Panc1 (cell line): ENCODE measurements at places on chromosomes 1 and 21. TPM values are rescaled to one million over a fixed set of nuclear protein-coding genes. Genes with fewer than 3 reads are reported as not detected.

GRCh38 chr1:12548973-12549459 is 69.0 kb downstream of the DHRS3 start:
- no peak for DNase-seq

DNA sequence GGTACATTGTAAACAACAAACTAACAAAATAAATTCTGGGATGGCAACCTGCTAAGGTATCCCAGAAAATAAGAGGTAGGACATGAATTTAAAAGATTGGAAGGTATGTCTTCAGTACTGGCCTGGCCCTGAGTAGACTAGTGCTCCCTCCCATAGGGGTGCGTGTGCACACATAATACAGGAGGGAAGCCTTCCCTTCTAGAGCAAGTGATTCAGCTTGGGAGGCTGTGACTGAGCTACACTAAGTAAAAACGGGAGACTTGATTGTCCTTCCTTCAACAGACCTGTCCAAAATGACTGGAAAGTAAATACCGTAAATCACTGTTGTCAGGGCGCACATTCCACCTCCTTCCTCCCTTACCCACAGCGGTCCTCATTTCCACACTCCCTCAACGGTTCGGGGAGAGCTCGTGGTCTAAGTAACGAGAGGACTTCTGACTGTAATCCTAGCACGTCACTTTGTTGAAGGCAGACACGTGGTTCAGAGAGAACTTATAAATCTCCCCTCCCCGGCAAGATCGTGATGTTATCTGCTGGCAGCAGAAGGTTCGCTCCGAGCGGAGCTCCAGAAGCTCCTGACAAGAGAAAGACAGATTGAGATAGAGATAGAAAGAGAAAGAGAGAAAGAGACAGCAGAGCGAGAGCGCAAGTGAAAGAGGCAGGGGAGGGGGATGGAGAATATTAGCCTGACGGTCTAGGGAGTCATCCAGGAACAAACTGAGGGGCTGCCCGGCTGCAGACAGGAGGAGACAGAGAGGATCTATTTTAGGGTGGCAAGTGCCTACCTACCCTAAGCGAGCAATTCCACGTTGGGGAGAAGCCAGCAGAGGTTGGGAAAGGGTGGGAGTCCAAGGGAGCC is at the start of gene TGFB2:
TSS of gene TGFB2 (plus strand) at position 523 of the 859 bp plus-strand sequence. CDS start 1,366 bp downstream, outside the sequence.
- DNase-seq: peak; percentile 92

DNA sequence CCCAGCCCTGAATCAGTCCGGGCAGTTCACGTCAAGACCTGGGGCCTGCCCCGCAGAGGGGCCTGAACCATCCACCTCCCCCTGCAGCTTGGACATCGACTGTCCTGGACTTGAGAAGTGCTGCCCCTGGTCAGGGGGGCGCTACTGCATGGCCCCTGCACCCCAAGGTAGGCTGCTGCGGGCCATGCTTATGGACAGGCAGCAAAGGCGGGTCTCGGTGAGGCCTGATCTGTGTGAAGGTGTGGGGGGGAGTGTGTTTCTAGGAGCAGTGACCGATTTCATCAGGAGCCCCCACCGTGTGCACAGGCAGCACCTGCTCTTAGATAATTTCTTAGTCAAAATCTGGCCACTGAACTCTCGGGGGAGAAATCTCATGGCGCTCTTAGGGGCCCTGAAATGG is 13.0 kb downstream of the UMODL1 start:
- DNase-seq: no peak

Gene OR2M3
- not detected for total RNA-seq

Gene IARS2
- total RNA-seq: 106 TPM

GRCh38 chr21:27831816-27832569 is 865.1 kb upstream of the ADAMTS5 start:
- DNase-seq: no peak

DNA sequence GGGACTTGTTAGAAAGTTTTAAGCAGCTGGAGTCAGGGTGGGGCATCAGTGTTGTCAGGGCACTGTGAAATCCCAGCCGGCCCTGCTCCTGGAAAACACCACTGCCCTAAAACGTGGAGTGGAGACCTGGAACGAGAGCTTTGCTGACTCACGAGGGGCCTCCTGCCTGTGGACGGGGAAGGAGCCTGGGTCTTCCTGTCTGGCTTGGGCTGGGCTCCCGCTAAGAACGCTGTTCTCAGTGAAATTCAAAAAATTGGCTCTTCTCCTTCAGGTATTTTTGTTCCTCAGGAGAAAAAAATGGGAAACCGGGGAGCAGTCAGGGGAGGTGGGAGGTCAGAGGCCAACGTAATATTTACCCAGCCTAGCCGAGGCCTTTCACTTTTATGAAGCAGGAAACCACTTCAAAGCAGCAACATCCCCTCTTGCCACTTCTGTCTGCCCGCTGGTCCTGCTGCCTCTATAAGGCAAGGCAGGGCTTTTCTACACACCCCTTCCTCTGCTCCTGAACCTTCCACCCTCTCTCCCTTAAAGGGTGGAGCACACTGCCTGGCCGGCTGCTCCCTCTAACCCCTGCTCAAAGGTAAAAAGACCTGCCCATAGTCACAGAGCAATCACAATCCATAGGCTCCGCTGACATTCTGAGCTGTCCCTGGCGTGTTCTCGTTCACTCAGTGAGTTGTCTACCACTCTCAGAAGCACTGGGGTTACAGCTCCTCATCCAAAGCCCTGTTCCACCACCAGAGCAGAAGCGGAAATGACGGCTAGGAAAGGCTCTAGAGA is 8.0 kb downstream of the PLXNA2 start:
- no peak for DNase-seq

DNA sequence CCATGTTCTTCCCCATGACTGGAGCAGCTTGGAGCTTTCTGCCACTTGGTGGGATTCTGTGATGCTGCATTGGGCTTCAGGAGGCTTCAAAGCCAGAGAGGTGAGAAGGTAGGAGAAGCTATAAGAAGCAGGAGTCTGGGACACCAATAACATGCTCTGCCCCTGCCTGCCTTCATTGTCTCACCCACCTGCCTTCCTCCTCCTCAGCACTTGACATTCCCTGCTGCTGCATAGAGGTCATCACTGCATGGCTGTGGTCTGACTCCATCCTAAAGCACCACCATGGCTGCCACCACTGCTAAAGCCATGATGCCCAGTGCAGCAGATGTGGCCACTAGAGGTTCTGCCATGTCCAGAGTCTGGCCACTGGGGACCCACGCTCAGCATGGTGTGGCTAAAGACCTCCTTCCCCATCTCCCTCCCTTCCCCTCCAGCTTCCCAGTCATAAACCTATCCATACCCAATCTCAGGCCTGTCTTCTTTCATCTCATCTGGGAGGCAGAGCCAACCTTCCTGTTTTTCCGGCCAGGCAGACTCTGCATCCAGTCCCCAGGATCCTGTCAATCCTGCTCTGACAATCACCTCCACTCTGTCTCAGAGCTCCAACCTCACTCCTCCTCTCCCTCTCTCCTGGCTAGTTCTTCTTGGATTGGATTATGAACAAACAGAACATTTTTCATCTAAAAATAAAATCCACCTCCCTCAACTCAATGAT is 285.1 kb upstream of the POU3F1 start:
- no peak for DNase-seq

DNA sequence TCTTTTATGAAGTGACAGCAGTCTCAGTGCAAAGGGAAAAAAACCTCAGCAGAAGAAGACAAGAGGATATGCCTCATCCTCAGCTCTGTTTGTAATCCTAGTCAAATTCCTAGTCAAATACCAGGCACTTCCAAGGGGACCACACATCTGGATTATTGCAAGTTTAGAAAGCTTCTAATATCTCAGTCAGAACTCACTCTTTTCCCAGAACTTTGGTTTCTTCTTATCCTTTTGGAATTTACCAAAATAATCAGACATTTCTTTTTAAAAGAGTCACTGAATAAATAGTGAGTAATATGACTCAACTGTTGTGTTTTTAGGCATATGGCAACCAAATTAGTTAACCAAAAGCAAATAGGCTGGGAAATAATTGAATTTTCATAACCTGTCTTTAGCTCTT is 47.8 kb downstream of the PRRX1 start:
- no peak for DNase-seq

DNA sequence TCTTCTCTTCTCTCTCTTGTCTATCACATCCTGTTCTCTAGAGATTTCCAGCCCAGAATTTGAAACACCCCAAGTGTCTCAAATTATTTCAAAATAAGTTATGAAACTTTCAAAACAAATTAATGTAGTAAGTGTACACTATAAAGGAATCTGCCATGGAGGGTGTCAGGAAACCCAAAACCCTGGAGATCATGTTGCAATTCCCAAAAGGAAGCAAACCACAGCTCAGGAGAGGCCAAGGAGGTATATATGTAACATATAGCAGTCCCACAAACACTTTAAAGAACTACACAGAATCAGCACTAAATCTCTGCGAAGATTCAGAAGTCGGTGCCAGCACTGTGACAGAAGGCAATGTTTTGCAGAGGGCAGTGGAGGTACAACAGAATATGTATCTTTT is 26.6 kb downstream of the PTPN14 start:
- no peak for DNase-seq

GRCh38 chr21:35989138-35989735 is 71.1 kb downstream of the SETD4 start:
- DNase-seq: no peak

- DNase-seq: no peak
Measured at GRCh38 chr21:41520560-41521442, 12.8 kb upstream of the TMPRSS2 start.

DNA sequence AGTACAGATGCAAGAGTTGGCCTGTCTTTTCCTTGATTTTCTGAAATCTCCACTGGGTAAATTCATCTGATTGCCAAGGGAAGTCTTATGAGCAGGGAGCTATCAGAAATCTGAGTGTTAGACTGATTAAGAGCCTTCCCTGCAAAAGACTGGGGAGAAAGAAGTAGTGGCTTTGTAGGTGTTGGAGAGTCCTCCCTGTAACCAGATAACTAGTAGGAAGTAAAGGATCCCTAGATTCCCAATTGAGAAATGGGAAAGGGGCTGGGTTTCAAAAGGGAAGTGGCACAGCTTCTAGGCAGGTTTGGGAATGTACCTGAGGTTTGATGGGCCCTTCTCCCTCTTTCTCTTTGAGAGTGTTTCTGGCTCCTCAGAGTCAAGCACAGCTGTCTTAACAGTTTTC is 2.1 kb downstream of the TLCD4 start:
- DNase-seq: no peak

Gene FAM3B
- not detected for total RNA-seq

Gene TRIM67
- 0.08 TPM for total RNA-seq

- DNase-seq: no peak
Measured at GRCh38 chr1:152451254-152451653, 37.2 kb upstream of the CRNN start.

Gene RGS4
- total RNA-seq: 0.26 TPM

DNA sequence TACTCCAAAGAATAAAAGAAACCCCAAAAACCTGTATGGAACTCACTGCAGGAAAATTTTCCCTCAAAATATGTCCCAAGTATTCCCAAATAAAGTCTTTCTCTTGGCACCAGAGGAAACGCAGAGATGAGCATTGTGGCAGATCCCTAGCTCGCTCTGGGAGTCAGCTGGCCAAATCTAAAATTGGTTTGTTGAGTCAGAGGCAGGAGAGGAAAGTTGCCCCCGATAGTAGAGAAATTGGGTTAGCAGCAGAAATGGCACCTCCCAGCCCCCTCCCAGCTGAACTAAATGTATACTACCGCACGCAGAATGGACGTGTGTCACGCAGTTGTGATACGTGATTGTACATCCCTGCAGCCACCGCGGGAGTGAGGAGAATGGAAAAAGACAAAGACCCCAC is 39.9 kb upstream of the TARBP1 start:
- DNase-seq: no peak

DNA sequence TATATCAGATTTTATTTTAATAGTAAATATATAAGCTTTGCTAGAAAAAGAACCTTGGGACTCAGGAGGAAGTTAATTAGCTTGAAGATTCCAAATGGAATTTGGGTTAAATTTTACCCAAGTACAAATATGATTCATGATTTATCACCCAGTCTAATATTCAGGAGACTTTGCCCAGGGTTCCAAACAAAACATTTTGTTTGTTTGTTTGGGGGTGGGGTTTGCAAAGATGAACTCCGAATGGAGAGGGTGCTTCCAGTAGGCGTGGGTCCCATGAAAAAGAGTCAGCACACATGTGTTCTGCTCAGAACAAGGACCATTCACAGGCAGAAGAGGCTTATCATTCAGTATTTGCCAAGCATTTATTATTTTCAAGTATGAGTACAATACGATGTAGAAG is 23.5 kb downstream of the KCNT2 start:
- DNase-seq: no peak

Gene EPS8L3
- total RNA-seq: not detected

Gene ADGRL4
- not detected for total RNA-seq

Gene PLPP3
- total RNA-seq: 8.2 TPM

- no peak for DNase-seq
Measured at GRCh38 chr1:151476083-151476482, 16.8 kb upstream of the POGZ start.

Gene CSF3R
- 0.31 TPM for total RNA-seq

DNA sequence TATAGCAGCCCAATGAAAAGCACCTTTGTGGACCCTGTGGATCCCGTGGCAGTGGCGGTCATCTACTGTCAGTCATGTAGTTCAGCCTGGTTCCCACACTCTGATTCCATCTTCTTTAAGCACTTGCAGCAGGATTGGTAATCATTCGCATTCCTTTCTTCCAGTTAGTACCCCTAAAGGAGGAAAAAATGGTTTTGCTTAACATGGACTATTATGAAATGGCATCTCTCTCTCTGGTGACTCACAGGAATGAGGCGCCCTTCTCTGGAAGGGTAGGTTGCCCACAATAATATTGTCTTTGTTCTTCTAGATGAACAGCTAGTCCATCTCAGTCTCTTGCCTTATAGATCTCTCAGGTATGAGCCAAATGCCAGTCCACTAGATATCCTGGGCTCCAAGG is 127.9 kb upstream of the MROH9 start:
- DNase-seq: no peak

DNA sequence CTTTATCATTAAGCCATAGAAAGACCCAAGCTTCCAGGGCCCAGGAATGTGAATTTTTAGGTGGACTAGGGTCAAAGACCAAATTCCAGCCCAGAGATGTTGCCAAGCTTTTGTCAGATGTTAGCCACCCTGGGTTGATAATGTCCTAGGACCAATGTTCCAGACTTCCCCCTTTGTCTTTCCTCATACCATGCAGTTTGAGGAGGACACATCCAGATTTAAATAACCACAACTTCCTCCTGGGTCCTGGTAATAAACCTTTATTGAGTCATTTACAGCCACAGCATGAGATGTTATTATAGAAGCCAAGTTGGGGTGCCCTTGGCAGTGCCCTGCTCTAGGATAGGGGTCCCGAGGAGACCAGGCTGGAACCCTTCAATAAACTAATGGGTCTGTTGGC is 5.9 kb downstream of the TNR start:
- DNase-seq: no peak

Gene KCNJ10
- total RNA-seq: 0.08 TPM

Gene AMPD1
- not detected for total RNA-seq
